Kidney tubule cell (primary cell): ENCODE measurements at places on chromosomes 7 and 10.
A peak's percentile ranks its signal among the peaks of the same experiment; 100 is the strongest.

- DNase-seq: peak; percentile 96
Observed at GRCh38 chr10:87635498-87636312, 24.0 kb upstream of the PAPSS2 start.

DNA sequence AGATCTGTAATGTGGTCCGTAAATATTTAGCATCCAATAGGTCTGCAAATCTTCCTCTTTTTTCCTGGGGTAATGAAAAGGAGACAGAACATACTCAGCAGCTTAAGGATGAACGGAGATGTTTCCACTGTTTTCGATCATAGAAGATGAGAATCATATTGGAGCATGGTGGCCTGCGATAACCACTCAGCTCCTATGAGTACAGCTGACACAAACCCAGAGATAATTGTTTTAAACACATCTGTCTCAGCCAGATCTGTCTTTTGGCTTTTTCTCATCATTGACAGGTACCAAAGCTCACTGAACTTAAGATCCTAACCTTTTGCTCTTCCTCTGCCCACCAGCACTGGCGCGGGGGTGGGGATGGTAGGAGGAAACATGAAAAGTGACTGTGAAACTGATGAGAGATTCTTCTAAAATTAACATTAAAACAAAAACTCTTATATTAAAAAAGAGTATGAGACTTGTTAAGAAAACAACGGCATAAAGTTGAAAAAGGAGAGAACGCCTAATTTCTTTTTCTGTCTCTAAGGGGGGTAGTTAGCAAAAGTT is 71.0 kb downstream of the SVOPL start:
- no peak for DNase-seq

GRCh38 chr7:24299192-24299591 is 15.2 kb downstream of the NPY start:
- DNase-seq: no peak

- no peak for DNase-seq
Observed at GRCh38 chr7:141268614-141269013, 194.8 kb downstream of the TMEM178B start.

- DNase-seq: no peak
Observed at GRCh38 chr10:116007256-116007891, 265.6 kb downstream of the GFRA1 start.
